ENCODE measurements at places on chromosomes 16 and 17.
A peak's percentile ranks its signal among the peaks of the same experiment; 100 is the strongest.

DNA sequence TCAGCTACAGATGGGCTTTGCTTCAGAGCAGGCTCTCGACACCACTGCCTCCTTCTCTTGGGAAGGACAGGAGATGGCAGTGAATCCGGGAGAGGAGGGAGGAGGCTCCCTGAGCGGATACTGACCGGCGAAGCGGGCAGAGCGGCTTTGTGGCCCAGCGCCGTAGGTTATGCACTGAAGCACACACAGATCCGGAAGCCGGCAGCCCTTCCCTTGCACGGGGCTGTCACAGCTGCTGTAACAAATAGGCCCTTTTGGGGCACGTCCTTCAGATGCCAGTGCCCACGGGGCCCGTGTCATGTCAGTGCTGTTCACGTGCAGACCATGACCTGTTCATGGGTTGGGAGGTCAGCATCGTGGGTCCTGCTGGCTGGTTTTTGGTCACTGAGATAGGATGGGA lies 144.7 kb upstream of the CHMP6 start:
- DNase-seq: no peak

DNA sequence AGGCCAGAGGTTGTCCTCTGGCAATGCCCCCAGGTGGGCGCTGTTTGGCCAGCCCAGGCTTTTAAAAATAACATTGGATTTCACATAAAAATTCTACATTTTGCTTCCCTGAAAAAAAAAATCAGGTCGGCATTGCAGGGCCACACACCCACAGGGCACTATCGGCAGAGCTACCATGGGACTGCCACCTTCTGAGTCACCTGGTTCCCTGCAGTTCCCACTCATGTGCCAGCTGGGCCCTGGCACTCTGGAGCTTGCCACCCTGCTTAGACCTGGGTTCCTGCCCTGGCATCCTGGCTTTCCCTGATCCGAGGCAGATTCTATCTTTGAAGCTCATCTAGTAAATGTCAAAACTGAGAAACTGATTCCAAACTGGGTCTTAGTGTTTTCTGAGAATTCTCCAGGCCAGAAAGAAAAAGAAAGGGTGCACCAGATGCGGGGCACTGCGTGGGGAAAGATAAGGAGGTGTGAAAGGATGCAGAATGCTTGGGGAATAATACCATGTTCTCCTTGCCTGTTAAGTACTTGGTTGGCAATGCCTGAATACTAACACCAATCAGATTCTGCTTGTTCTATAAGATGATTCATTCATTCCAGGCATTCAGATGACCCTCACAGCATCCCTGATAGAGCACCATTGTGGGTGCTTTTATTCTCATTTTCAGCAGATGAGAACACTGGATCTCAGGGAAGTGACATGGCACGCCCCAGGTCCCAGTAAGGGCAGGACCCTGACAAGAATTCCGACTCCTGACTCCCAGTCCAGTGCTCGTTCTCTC lies 51.8 kb downstream of the RAI1 start:
- no peak for DNase-seq

DNA sequence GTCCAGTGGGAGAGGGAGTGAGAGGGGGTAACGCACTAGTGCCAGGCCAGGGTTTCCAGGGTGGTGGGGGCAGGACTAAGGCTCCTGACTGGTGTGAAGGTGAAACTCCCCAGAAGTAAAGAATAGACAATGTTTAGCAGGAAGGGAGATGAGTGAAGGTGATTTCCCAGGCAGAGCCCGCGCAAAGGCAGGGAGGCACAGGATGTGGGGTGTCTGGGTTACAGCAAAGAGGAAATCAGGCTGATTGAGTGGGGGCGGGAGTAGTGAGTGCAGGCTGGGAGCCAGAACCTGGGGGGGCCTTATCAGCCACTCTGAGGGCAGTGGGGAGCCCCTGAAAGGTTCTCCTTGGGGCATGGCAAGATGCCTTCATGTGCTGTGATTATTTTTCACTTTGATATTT lies 167.5 kb downstream of the UTP18 start:
- DNase-seq: peak; percentile 19

DNA sequence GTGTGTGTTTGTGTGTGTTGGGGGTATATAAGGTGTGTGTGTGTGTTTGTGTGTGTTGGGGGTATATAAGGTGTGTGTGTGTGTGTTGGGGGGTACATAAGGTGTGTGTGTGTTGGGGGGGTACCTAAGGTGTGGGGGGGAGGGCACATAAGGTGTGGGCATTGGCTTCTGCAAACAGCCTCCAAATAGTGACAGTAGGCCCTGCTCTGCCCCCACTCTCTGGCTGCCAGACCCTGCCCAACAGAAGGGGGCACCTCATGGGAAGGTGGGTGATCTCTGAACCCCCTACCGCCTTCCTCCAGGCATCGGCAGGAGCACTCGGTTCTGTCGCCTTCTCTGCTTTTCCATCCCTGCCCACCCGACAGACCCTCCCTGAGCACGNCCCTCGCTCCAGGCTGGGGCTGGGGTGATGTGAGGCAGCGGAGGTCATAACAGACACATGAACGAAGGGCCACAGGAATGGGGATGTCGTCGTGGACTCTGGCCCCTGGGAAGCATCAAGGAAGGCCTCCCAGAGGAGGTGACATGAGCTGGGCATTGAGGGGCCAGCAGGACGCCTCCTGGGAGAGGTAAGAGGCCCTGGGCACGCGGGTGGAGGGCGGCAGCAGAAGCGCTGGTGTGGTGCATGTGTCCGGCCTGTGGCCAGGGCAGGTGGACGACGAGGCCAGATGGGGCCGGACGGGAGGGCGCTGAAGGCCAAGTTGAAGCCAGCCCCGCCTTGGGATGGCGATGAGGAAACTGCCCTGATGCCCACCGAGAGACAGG lies 136.6 kb upstream of the RPH3AL start:
- DNase-seq: peak; percentile 81

DNA sequence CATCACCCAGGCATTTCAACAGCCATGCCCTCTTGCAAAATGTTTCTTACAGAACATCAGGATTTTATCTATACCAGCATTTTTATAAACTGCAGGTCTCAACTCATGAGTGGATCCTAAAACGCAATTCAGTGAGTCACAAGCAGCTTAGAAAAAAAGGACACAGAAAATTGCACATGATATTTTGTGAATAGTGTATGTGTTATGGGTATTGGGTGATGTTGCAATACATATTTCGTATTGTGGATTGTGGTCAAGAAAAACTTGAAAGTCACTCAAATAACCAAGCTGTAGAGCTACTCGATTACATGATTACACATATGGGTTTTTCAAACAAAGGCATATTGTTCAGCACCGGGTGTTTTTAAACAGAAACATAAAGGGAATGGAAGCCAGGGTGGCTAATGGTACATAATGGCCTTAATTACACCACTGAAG lies 1.4 kb downstream of the WIPI1 start:
- DNase-seq: no peak

- no peak for DNase-seq
These were observed 46.5 kb downstream of the TEX2 start for GRCh38 chr17:64216338-64217248.

Data from thymus (tissue), 14 donors.